ENCODE measurements at places on chromosomes 12 and 14.

DNA sequence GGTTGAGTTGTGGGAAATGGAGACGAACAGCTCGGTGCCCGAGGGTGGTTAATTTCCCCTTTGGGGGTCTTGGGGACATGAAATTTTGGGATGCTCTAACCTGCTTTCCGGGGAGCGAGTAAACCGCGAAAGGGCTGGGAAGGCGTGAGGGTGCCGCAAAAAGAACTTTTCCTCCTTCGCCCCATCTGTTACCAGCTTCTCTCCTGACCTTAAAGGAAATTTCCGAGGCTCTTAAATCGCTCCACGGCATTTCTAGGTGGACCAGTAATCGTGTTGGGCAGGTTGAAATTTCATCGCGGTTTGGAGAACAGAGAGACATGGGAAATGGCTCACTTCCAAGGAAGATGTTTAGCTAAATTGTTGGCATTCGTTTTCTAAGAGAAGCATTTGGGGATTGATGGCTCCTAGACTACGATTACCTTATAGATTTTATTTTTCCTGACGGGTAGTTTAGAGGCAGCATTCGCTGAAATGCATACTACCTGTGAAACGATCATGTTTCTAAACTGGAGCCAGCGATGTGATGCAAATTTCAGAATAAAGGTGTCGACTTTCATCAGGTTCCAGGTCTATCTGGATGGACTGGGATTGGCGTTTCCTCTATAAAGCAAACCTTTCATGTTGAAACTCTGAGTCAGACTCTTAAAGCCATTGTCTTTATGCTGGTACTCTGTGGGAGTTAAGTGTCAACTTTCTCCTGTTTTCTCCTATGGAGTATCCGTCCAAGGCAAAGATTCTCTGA is 414.5 kb downstream of the PCNX1 start:
- DNase-seq, result no peak

DNA sequence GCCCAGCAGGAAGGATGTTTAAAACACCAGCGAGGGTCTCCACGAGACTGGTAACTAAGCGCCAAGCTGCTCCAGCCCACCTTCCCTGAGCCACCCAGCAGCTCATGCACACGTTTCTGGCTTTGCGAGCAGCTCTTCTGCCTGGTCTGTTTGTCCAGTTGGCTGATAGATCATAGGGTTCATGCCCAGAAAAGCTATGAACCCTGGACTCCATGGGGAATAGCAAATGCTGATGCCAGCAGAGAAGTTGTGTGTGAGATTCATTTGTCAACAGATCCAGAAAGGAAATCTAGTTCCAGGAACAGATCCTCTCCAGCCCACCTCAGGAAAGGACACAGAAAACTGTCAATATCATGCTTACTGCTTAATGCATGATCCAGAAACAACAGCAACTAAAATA is 28.2 kb upstream of the RIMBP2 start:
- DNase-seq, result no peak

- no peak for DNase-seq
These were observed 114.0 kb downstream of the KLHL28 start for GRCh38 chr14:44847526-44848309.

GRCh38 chr14:24398293-24398652 is 530 bp upstream of the NYNRIN start:
- DNase-seq, result no peak

- DNase-seq, result no peak
These were observed 44.7 kb upstream of the MDM1 start for GRCh38 chr12:68376901-68377300.

DNA sequence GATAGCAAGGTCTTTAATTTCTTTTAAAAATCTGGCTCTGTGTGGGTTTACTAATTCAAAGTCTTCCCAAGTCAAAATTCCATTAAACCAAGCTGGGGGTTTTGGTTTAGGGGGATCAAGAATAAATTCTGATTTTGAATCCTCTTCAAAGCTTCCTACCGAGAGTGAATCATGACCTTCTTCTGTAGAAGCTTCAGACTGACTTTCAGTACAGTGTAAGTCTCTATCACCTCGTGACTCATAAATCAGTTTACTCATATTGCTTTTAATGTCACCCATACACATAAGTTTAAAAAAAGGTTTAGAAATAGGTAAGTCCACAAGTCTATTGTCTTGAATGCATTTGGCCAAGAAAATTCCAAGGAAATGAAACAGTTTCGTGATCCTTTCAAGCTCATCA is 80.6 kb upstream of the STRN3 start:
- no peak for DNase-seq

- DNase-seq, result no peak
These were observed 15.6 kb downstream of the CEP170B start for GRCh38 chr14:104880584-104881210.

Measured in CD4-positive, alpha-beta T cell treated with Interleukin-12 subunit alpha and Interleukin-12 subunit beta, for 1 hour (primary cell).